NCI-H774 (cell line): ENCODE measurements at places on chromosomes 16 and 17.

DNA sequence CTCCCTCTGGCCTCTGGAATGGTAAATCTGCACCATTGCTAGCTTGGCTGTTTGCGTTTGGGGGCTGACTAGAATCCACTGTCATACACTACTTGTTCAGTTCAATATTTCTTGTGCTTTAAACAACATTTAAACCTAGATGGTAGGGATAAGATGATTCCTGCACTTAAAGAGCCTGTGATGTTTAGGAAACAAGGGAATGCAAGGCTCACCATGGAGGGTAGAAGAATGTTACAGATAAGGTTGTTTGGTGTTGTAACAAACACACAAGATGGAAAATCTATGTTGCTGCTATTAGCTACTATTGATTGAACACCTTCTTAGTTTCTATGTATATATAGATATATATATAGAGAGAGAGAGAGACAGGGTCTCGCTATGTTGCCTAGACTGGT lies 31.4 kb downstream of the YPEL2 start:
- no peak for DNase-seq

GRCh38 chr16:88464447-88465318 lies 11.6 kb downstream of the ZFPM1 start:
- no peak for DNase-seq

GRCh38 chr16:303760-304505 lies 21.0 kb downstream of the PDIA2 start:
- DNase-seq = no peak

GRCh38 chr16:29007730-29008593 lies 23.1 kb downstream of the LAT start:
- no peak for DNase-seq

GRCh38 chr17:64628641-64629040 lies 33.5 kb downstream of the SMURF2 start:
- DNase-seq = no peak
